ENCODE measurements at places on chromosomes 1 and 21. TPM values are rescaled to one million over a fixed set of nuclear protein-coding genes. Genes with fewer than 3 reads are reported as not detected.

- no peak for DNase-seq
Observed at GRCh38 chr1:19596065-19596713, 47.9 kb upstream of the NBL1 start.

GRCh38 chr1:159938211-159938852, 7.1 kb downstream of the IGSF9 start:
- DNase-seq, result peak; percentile 29

GRCh38 chr21:33909756-33910155, 5.8 kb downstream of the ATP5PO start:
- no peak for DNase-seq

GRCh38 chr1:230788561-230789275, 41.5 kb downstream of the CAPN9 start:
- DNase-seq, result no peak

DNA sequence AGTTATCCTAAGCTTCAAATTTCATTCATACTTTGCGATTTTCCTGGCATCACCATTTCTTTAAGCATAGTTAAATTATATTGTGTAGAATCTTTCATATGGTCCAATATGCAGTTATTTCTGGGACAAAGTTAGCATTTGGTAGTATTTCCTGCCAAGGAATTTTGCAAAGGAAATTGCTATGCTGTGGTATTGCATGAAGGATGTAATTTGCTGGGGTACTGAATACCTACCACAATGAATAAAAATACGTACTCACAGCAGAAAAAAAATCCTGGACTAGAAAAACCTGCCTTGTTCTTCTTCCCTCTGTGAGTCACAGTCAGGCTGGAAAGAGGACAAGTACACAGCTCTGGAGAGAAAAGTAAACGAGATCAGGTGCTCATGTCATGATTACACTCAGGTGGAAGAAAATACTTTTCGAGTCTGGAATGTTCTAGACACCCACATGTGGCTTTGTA, 241.2 kb downstream of the PTBP2 start:
- no peak for DNase-seq

- DNase-seq, result no peak
Observed at GRCh38 chr21:36713746-36714145, 14.8 kb downstream of the SIM2 start.

- no peak for DNase-seq
Observed at GRCh38 chr21:28959367-28960099, 33.1 kb downstream of the LTN1 start.

DNA sequence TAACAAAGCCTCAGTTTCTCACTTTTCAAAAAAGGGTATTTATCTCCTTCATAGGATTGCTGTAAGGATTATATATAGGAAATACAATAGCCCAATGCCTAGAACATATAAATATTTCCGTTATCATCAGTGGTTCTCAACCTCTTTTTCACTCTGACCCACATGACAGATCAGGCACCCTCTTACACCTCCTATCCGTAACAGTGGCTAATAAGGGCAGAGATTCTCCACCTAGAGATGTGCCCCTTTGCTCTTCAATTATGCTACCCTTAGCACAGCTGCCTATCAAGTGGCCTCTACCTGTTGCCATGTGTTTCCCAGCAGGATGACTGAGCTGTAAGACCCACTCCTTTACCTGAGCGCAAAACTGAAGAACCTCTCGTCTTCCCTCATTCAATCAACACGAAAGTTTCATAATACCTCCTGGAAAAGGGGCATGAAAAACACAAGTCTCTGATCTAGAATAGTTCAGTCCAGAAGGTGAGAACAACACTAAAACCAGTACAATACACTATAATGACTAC, 10.5 kb downstream of the PUM1 start:
- DNase-seq, result no peak

- DNase-seq, result no peak
Observed at GRCh38 chr1:62247391-62248168, 52.9 kb downstream of the L1TD1 start.

DNA sequence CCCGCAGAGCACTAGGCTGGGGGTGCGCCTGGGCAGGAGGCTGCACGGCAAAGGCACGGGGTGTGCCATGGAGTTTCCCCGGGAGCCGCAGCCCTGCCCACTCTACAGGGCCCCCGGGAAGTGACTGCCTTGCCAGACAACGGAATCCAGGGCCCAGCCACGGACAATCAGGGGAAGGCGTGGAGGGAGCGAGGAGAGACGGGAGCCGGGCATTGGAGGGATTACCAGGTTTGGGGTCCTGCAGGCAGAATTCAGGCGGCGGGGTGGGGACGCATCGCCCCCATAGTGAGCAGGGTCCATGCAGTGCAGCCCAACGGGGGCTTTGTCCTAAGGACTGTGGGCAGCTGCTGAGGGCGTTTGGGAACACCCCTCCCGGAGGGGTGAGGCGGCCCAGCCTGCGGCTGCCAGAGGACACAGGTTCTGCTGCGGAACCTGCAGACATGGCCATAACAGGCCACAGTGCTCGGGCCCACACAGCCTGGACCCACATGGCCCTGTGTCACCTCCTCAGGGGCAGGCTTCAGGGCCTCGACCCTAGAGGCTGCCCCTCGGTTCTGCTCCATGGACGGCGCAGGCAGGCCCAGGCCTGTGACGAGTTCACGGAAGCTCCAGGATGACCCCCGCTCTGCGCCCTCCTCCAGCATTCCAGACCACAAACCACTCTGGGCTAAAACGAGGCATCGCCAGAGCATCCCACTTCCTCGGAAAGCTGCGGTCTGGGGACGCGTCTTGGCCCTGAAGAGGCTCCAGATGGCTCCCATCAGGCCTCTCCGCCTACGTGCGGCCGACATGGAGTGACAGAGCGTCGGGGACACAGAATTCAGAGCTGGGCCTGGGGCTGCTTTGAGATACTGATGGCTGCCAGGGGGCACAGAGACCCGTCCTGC, 54.5 kb downstream of the COL6A1 start:
- DNase-seq, result no peak

DNA sequence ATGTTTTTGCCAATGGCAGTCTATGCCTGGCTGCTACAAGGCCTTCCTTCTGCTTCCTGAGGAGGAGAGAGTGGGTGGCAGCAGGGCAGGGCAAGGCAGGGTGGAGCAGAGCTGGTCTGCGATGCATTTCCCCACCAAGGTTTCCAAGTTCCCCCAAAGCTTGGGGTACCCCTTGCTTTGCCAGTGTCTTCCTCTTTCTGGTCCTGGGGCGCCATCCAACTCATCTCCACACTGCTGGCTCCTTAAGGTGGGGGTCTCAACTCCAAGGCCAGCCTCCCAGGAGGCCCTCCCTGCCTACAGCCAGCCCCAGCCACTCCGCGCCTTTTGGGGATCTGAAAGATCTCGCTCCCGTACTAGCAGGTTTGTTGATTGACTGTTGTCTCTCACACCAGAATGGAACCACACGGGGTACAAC, 3.9 kb upstream of the SKI start:
- DNase-seq, result no peak

DNA sequence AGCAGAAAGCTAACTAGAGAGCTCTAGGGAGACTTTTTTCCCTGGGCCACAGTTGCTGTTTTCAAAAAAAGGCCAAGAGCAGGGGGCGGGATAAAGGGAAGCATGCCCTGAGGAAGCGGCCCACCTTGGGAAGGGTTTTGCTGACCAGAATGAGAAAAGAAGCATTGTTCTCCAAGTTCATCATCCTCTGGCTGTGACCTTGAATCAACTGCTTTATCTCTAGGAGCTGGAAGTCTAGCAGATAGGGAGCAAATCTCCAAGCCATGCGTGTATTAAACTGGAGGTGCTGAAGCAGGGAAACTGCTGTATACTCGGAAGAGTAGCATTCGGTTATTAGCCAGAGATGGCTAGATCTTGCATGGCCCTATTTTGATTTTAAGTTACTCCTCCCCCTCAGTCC, 64.8 kb downstream of the ATP2B4 start:
- DNase-seq, result no peak

DNA sequence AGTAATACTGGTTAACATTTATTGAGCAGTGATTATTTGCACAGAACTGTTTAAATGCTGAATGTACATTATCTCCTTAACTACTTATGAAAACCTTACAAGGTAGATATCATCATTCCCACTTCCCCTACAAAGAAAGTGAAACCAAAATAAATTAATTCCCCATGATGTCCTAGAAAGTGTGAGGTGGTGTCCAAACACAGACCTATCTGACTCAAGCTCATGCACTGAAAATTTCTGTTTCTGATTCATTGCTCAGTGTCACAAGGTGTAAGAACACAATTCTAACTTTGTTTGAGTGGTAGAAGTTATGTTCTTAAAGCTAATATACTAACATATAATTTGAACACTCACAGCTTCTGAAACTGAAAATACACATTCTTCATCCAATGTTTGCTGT, 178.7 kb downstream of the MRPL39 start:
- no peak for DNase-seq

DNA sequence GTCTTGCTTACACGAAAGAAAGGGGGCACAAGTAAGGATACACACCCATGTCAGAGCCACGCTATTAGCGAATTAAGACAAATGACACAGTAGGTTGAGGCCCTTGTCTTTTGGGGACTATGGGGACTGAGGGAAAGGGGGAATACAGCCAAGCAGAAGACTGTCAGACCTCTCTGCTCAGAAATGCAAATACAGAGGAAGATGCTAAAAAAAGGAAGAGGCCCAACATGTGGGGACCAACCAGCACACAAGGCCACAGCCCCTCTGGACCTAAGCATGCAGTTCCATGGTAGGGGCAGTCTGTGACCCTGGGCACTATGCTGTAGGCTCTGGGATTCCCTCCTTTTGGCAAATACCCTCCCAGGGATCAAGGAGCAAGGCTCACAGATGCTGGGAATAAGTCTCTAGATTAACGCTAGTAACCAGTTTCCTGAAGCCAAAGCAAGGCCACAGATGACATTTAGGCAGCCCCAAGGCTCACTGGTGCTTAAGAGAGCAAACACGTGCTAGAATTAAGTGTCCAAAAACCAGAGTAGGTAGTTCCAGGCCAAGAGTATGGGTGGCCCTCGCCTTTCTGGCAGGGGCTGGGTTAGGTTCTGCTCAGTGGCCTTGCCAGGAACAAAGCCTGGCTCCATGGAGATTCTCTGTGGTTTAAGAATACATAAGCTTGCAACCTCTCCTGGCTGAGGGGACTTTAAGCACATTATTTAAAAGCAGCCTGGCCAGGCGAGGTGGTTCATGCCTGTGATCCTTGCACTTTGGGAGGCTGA, 38.2 kb downstream of the RABIF start:
- no peak for DNase-seq

DNA sequence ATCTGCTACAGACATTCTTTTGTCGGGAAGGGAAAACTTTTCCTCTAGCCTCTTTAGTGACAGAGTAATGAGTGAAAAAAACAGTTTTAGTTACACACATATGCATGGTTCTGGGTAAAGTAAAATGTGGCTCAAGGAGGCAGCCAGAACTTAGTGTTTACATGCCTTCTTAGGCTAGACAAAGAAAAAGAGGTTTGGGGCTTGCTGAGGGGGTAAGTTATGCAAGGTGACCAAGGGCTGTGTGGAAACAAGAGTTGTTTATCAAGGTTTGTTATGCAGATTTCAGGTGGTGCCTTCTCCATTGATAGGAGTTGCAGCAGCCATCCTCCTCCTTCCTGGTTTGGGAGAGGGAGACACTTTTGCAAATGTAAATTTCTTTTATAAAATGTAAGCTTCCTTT, 66.5 kb upstream of the RAB3GAP2 start:
- DNase-seq, result no peak

DNA sequence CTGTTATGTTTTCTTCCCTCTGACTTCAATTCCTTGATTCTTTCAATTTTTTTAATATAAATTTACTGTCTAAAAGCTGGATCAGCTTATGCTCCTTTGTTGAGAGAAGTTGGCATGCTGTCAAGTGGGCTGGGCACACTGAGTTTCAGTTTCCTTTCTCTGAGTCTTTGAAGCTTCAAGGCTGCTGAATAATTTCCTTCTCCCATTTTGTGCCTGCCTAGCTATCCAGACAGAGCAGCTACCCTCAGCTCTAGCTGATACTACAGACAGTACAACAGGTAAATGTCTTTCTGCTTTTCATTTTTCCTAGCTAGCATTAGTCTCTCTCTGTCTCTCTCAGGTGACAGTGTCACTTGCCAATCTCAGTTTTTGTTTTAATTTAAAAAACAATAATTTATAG, at the start of gene IFI44:
Gene IFI44, plus strand, starts transcription at position 204 of the 400 bp plus-strand sequence. CDS start 365 bp downstream, outside the sequence.
- DNase-seq, result peak; percentile 85

DNA sequence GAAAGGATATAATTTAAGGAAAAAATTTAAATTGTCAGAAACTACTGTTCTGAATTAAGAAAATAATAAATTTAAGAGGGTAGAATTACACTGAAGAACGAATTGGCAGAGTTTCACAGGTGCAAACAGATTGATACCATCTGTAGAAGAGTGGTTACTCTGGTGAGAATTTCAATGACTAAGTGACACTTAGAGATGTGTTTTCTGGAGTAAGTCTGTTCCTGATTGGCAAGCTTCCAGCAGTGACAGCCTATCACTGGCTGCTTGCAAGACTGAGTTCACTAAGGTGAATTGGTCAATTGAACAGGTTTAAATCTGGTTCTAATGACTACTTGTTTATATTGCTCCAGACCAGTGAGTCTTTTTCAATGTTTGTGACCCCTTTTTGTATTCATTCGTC, 838.2 kb upstream of the RGS18 start:
- no peak for DNase-seq

DNA sequence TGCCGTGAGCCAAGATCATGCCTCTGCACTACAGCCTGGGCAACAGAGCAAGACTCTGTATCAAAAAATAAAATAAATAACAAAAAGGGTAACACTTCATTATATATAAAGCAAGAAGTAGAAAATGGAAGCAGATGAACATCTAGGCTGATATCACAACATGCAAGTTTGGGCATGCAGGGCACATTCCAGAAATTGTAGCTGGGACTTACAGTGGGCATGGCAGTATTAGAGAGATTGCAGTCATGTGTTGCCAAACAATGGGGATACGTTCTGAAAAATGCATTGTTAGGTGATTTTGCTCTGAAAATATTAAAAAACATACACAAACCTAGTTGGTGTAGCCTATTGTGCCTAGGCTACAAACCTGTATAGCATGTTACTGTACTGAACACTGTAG, 441.0 kb upstream of the PRMT6 start:
- DNase-seq, result no peak

The CHI3L2 gene
- total RNA-seq, result 2.8 TPM

The GPR37L1 gene
- not detected for total RNA-seq

The GPBP1L1 gene
- 106 TPM for total RNA-seq

The IGSF5 gene
- not detected for total RNA-seq

The SPATA6 gene
- 1.8 TPM for total RNA-seq

Measured in activated CD4-positive, alpha-beta memory T cell treated with anti-CD3 and anti-CD28 coated beads for 36 hours (primary cell).